ENCODE measurements at places on chromosomes 2 and 18.

GRCh38 chr18:57697426-57697825 lies 75.8 kb upstream of the NARS1 start:
- DNase-seq: no peak

DNA sequence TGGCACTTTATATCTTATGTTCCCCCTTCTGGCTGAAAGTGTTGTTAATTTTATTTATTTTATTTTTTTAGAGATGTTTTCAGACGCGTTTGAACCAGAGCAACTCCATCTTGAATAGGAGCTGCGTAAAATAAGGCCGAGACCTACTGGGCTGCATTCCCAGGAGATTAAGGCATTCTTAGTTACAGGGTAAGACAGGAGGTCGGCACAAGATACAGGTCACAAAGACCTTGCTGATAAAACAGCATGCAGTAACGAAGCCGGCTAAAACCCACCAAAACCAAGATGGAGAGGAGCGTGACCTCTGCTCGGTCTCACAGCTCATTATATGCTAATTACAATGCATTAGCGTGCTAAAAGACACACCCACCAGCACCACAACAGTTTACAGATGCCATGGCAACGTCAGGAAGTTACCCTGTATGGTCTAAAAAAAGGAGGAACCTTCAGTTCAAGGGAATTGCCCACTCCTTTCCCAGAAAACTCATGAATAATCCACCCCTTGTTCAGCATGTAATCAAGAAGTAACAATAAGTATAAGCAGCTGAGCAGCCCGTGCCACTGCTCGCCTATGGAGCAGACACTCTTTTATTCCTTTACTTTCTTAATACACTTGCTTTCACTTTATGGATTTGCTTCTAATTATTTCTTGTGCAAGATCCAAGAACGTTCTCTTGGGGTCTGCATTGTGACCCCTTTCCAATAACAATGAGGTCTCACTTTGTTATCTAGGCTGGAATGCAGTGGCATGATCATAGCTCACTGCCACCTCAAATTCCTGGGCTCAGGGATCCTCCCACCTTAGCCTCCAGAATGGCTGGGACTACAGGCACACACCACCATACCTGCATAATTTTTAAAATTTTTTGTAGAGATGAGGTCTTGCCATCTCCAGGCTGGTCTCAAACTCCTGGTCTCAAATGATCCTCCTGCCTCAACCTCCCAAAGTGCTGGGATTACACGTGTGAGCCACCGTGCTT lies 55.9 kb downstream of the CACNB4 start:
- DNase-seq: no peak

- no peak for DNase-seq
Measured at GRCh38 chr2:186737732-186738508, 44.1 kb downstream of the FAM171B start.

GRCh38 chr2:240911641-240912265 lies 5.6 kb downstream of the CROCC2 start:
- DNase-seq: no peak

GRCh38 chr2:15638720-15639119 lies 47.1 kb downstream of the DDX1 start:
- DNase-seq: no peak

- no peak for DNase-seq
Measured at GRCh38 chr18:21826641-21827302, 86.2 kb downstream of the MIB1 start.
